ENCODE measurements at places on chromosomes 11 and 22.

- no peak for DNase-seq
These were observed 1.2 kb upstream of the DUSP8 start for GRCh38 chr11:1573077-1573902.

DNA sequence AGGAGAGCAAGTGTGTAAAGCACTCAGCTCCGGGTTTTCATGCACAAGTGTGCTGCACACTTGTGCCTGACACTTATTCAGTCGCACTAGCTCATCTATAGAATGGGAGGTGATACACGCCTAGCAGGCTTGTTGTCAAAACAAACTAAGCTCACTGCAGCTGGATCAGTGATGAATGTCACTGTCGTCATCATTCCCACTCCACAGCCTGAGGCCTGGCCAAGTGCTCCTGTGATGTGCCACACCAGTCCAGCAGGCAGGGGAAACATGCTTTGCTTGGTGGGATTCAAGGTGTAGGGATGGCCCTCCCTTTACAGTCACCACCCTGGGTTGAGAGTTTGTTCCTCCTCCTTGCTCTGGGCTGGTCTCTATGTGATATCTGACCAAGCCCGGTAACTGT, 6.8 kb downstream of the MPST start:
- DNase-seq: no peak

DNA sequence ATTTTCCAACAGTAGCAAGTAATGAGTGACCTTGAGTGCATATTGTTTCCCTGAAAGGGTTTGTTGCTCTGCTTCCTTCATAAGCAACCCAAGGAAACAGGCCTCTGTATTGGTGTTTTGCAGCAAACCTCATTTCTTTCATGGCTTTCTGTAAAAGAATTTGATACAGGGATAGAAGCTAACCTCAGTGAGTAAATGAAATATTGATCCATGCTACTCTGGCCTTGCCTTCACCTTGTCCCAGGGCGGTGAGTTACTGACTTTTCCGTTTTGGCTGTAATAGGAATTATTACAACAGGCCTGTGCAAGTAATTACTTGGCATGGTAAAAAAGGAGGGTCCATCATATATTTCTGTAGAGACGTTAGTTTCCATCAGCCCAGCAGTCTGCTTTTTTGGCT, 130.9 kb upstream of the MPPED2 start:
- no peak for DNase-seq

GRCh38 chr11:9711454-9712307, 47.8 kb downstream of the SWAP70 start:
- no peak for DNase-seq

DNA sequence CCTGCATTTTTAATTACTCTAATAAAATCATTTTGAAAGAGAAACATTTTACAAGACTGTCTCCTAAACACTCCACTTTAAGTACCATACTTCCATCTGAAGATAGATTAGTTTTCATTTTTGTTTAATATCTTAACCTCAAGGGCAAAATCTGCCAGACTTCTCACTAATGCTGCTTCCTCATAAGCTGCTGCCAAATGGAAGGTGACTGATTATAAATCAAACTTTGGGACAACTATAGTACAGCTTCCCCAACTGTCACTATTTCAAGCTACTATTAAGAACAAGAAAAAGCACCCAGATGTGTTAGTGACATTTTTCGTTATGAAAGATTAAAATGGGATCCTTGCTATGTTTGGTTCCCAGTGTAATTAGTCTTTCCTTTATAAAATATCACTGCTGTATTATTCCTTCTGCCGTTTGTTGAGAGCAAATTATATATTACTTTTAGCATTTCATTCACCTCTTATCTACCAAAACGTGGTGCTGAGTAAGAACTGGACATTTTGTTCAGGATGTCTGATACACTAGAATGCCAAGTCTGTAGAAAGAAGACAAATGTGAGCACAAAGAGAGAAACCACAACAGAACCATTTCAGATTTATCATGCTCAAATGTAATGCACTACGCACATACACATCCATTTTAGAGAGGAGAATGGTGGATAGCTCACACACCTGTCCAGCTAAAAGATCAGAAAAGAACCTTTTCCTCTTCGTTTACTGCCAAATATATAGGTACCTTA, 312.2 kb upstream of the C11orf87 start:
- DNase-seq: no peak

DNA sequence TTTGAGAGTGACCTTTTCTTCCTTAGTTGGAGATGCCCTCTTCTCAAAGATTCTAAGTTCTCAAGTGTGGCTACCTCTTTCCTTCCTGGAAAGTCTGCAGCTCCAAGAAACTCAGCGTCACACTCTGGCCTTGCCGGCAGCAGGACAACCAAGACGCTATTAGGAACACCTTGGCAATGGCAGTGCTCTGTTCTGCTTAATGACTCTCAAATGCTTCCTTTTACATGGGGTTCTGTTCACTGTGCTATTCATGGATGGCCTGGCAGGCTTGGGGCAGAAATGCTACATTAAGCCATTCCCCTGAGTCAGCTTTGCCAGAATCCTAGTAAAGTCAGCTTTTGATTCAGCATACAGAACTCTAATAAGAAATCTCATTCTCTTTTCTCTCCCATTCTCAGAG, 25.9 kb downstream of the LARGE2 start:
- DNase-seq: no peak

- no peak for DNase-seq
These were observed 7.4 kb downstream of the KMT2A start for GRCh38 chr11:118443590-118444218.

GRCh38 chr22:36560001-36560400, 31.0 kb upstream of the EIF3D start:
- no peak for DNase-seq

DNA sequence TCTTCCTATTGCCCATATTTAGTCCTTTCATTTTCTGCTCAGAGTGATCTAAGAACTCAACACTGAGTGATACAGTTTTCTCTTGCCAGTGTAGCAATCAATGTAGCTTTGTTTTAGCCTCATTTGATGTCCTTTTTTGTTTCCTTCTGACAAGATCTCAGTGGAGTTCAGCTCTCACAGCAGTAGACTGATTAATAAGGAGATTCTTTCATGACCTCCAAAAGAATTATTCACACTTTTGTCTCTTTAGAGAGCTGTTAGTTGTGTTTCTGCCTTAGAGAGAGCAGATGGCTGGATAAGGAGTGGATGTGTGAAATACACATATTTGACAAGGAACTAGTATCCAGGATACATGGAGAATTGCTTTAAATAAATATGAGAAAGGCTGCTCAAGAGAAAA, 6.6 kb upstream of the TMEM225 start:
- no peak for DNase-seq

- no peak for DNase-seq
These were observed 128.9 kb downstream of the RBFOX2 start for GRCh38 chr22:35899736-35900135.

GRCh38 chr11:68942751-68943271, 38.0 kb downstream of the MRGPRD start:
- no peak for DNase-seq

GRCh38 chr22:22942511-22943329, 55.1 kb downstream of the IGLL5 start:
- peak; percentile 39 for DNase-seq

DNA sequence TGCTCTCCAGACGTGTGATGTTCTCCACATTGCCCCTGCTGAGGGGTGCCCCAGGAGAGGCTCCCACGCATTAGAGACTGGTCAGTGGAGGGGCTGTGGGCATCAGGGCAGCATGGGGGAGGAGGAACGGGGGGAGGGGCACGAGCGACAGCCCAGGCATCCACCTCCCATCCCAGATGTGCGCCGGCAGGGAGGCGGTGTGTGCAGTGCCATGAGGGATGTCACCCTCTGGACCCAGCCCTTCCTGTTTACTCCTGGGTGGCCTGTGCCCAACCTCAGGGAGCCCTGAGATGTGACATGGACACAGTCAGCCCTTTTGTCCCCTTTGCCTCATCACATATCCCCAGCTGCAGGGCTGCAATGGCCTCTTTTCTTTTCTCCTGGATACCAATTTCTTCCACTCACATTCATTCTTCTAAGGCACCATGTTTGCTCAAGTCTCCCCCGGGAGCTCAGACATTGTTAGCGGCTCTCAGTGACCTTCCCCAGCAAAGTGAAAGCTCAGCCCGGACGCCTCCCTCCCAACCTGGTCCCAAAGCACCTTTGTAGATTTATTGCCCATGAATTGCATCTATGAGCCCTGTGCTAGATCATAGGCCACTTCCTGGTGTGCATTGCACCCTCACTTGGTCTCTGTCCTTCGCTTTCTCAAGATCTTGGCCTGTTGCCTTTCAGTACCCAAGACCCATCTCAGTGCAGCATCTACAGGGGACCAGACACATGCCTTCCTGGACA, 150.6 kb downstream of the CEP164 start:
- no peak for DNase-seq

DNA sequence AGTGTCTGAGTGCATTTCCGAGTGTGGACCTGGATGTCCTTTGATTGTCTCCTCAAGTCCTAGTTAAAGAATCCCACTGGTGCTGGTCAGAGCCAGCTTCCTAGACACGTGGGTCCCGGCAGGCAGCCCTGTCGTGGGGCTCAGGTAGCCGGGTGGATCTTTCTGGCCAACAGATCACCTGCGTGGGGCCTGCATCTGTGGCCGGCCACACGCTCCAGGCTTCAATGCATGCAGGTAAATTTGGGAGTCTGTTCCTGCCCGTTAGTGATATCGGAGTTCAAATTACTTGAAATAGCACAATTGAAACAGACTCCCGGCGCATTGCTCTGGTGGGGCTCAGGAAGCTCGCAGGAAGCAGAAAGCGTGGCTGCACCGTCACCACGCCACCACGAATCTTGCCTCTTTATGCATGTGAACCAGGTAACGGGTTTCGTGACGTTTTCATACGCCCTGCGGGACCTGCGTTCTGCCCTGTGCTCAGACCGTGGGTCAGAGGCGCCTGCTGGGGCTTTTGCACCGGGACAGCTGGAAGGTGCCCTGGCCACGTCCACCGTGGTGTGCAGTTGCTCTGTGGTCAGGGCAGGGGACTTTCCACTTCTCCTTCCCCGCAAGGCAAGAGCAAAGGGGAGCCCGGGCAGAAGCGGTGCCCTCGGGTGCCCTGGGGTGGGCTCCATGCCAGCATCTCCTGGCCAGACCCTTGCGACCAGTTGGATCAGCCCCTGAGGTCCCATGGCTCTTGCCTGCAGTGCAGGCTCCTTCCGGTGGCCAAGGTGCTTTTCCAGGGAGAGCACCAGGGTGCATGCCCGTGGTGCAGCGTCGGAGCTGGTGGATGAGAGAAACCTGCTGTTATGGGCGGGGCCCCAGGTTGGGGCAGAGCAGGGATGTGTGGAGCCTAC, 803.5 kb downstream of the BRD1 start:
- DNase-seq: no peak

- no peak for DNase-seq
These were observed 1.6 kb downstream of the PDXP start for GRCh38 chr22:37659897-37660708.

DNA sequence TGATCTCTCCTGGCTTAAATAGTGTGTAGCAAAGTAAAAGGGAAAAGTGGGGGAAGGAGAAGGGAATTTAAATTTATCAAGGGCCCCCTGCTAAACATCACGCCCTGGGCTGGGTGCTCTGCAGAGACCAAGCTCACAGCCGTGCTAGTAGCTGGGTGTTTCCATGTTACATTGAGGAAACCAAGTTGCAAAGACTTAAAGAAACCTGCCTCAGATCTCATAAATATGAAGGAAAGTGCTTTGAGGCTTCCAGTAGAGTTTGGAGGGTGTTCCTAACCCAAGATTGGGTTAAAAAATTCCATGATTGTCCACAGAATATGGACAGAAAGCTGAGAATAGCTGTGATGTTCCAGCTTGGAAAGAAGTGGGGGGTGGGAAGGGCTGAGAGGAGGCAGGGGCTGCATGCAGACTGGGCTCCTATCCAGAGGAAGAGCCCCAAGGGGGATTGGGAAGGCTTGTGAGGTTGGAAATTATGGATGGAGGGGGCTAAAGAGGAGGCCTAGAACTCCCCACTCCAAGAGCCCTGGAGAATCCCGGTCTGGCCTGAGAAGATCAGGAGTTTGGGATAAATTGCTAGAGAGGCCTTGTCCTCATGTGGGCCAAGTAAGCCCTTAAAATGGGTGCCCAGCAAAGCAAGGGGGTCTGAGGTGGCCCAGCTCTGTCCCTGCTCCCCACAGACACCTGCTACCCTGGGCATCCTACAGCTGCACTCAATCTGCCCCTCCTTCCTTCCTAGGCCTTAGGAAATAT, 25.0 kb upstream of the OAF start:
- no peak for DNase-seq

- DNase-seq: no peak
These were observed 7.2 kb upstream of the ZNF280A start for GRCh38 chr22:22527312-22527711.

DNA sequence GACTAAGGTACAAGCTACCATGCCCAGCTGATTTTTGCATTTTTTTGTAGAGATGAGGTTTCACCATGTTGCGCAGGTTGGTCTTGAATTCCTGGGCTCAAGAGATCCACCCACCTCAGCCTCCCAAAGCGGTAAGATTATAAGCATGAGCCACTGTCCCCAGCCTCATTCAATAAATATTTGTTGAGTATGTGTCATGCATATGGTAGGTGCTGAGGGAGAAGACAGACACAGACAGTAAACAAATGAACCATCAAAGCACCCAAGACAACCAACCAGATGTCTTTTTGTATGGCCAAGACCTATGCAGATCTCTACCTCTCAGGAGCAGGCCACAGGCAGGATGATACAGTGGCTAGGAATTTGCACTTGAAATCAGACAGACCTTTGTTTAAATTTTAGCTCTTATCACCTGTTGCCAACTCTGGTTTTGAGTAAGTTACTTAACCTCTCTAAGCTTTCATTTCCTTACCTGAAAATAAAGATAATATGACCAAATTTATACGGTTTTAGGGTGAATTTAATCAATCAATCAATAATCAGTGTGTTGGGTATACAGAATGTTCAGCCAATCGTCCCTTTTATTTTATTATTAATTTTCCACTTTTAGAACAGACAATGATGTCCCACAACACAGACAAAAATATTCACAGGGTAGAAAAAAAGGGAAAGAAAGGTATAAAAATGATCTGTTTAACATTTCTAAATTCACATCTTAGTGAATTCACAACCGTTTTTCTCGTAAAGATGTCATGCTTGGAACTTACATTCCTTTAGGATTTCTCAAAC, 128.2 kb downstream of the SGSM3 start:
- no peak for DNase-seq

DNA sequence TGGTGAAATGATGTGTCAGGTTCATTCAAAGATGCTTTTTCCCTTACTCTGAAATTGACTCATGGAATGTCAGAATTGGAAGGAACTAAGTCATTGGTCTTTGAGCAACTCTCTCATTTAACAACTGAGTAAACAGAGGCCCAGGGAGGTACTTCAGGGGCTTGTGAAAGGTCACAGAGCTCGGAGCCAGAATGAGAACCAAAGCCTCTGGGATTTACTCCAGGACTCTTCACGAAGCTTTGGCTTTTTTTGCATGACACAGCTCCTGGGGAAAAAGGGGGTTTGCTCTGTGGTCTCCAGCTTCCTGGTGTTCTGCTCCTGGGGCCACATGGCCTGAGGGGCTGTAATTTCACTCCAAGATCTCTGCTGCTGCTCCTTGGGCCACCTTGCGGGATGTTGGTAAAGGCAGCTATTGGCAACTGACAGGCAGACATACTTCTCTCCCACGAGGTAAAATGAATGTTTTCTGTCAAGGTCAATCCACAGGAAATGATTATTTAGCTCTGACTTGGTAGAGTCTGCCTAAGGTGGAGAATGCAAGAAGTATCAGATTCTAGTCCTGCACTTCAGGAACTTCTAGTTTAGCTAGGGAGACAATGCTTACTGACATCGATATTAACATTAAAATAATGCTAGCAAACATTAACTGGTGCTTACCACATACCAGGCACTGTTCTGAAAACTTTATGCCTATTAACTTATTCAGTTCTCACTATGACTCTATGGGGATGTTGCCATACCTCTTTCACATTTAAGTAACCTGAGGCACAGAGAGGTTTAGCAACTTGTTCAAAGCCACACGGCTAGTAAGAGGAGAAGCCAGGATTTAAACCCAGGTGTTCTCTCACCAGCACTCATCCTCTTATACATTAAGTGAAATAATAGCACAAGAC, 16.1 kb downstream of the PKNOX2 start:
- no peak for DNase-seq

All from NCI-H2171 treated with DMSO at 0.1 percent for 48 hours (cell line).